ENCODE measurements at places on chromosomes 13 and 19.

- no peak for DNase-seq
Measured at GRCh38 chr19:31354799-31355664, 5.8 kb upstream of the TSHZ3 start.

DNA sequence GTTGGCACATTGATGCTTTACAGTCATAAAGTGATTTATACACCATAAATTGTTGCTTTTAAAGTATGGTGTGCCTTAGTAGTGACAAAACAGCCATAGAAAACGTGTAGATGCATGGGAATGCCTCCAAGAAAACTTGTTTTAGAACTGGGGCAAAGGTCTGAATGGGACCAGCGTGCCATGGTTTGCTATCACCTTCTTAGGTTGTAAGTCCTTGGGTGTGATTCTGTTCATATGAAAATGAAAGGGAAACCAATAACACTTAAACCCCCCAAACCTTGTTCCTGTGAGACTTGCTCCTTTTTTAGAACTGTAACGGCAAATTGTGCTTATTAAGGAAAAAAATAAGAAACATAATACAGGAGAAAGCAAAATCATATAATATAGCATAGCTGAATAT lies 603.3 kb upstream of the SLITRK6 start:
- no peak for DNase-seq

- peak; percentile 84 for DNase-seq
Measured at GRCh38 chr19:35267818-35268535, 785 bp upstream of the USF2 start.

- no peak for DNase-seq
Measured at GRCh38 chr19:18062028-18062427, 24.7 kb downstream of the IL12RB1 start.

DNA sequence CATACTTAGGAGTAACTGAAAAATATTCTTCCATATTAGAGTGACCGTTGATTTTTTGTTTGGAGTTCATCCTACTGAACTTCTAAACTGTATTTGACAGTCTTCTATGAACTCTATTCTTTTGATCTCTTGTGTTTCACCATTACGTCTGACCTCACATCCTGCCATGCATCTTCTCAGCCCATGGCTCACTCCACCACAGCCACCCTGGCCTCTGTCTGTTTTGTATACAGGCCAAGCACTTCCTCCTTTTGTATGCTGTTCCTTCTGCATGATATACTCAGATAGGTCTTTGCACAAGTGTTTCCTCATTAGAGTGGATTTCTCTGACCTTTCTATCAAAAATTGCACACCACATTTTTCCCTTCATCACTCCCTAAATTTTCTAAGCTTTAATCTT lies 119.9 kb downstream of the MAB21L1 start:
- DNase-seq = no peak
